Effector CD8-positive, alpha-beta T cell (primary cell): ENCODE measurements at places on chromosomes 4 and X.

DNA sequence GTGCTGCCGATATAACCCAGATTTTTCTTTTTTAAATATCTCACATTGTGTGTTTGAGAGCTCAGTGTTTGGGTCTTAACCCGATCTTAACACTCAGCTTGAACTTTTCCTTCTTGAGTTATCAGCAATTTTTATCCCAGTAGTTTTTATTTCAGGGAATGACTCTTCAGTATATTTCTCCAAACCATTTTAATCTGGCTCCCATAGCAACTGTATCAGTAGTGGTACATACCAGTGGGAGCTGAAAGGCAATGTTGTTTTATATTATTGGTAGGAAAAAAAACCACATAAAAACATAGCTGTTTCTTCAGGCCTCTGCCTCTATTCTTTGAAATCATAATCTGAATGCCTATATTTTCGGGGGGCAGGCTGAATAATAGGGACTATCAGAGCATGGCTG is 111.1 kb downstream of the SLC4A4 start:
- DNase-seq: no peak

DNA sequence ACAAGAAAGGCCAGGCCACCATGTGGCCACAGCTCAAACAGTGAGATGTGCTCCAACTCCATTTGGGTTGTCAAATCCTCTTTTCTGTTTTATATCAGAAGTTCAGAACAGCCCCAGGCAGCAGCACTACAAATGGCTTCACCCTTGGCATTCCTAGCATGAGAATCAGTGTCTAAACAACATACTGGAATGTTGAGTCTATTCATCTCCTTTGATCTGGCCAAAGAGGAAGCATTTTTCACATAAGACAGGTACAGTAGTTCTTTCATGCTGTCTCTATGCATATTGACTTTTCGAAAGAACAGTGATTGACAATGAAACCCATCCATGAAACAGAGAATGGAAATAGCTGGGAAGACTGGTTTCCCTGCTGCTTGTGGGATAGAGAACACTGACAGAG is 289.5 kb downstream of the USP46 start:
- DNase-seq: no peak

DNA sequence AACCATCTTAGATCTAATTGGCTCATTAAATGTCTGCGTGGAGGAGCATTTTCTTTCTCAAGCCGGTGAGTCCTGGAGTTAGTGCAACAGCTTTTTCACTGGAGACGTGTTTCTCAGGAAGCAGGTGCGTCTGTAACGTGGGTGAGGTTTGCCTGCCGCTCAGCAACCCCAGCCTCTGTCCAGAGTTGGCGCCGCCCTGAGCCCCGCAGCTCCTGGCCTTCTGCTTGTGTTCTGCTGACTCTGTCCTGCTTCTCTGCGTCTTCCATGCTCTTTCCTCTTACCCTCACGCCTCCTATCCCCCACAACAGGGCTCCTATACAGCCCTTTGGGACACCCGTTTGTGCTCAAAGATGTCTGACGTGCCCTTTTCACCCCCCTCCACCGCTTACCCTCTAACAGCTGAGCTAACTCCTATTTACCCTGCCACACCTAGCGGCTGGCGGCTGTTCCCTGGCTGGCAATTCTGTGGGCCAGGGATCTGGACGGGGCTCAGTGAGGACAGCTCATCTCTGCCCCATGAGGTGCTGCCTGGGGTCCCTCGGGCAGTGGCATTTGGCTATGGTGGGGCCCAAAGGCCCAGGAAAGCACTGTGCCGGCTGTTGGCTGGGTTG is 18.8 kb downstream of the DOK7 start:
- no peak for DNase-seq

- no peak for DNase-seq
Observed at GRCh38 chrX:85930099-85930498, 117.3 kb downstream of the CHM start.
